Posterior cingulate gyrus (tissue), 11 donors: ENCODE measurements at places on chromosomes 2 and 18.

- peak; percentile 26 for DNase-seq
Observed at GRCh38 chr2:242046206-242046826, 176.8 kb downstream of the RTP5 start.

GRCh38 chr2:231523451-231524285 lies 6.6 kb downstream of the NMUR1 start:
- no peak for DNase-seq

- DNase-seq, result no peak
Observed at GRCh38 chr2:96760986-96761832, 507 bp downstream of the CNNM4 start.

DNA sequence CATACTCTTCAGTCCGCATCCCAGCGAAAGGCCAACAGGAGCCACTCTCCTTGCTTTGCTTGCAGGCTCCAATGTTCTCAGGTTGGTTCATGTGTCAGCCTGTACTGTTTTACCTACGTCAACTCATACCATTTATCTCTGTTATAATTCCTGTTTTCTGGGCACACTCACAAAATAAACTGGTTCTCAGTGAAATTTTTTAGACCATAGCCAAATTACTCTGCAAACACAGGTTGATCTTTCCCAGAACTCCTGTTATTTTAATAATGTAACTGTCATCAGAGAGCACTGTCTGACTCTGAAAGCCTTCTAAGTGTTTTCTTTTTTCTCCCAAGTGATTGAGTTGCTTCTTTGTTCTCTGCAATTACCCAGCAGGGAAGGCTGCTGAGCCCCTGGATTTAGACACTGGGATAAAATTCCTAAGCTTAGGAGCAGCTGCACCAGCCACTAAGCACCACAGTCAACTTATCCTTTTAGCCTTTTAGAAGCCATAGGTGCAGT lies 111.6 kb upstream of the PIEZO2 start:
- DNase-seq, result no peak

GRCh38 chr2:62499430-62500060 lies 6.5 kb downstream of the TMEM17 start:
- DNase-seq, result no peak

- DNase-seq, result no peak
Observed at GRCh38 chr18:46321955-46322354, 217.8 kb downstream of the HAUS1 start.

DNA sequence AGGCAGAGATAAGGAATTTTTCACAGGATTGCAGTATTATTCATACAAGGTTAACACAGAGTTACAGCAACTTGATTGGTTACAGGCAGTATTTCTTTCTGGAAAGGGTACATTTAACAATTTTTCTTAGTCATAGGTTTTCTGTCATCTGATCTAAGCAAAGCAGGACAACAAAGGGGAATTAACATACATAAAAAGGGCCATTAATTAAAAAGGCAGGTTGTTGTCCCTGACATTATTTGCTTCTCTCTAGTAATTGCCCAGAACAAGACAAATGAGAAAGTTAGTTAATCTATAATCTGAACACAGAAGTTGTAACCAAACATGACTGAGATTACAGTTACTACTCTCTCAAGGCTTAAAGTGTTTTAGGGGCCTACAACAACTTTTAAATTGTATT lies 291.4 kb upstream of the LRRTM4 start:
- DNase-seq, result no peak

DNA sequence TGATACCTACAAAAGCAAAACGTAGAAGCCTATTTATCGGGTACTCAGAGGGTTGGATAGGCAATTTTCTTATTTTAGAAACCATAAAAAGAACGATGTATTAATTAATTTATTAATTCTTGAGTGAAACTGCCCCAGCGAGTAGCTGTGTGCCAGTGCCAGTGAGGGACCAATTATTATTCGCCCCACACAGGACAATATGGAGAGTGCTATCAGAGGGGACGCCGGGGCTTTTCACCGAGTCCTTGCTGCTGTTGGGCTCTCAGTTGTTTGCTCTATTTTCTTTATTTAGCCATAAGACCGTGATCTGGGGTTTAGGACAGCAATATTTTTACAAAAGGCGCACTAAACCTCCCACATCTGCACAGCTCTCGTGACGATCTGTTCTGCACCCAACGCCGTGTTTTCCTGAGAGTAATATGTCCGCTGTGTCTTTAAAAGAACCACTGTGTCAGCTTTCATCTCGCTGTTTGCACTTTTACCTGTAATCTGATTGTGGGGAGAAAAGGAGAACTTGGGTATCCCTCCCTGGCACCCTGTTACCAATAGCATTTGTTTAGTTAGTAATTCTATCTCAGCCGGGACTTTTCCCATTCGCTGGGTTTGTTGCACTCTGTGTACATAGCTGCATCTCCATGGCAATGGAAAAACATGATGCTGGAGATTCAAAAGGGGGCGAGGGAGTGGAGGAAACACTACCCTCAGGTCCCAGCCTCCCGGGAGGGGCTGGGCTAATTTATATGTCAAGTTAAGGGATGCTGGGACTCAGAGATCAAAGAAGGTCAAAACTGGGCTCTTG lies 30.1 kb upstream of the ZNF516 start:
- no peak for DNase-seq

GRCh38 chr2:143586119-143586518 lies 456.9 kb downstream of the ARHGAP15 start:
- no peak for DNase-seq

DNA sequence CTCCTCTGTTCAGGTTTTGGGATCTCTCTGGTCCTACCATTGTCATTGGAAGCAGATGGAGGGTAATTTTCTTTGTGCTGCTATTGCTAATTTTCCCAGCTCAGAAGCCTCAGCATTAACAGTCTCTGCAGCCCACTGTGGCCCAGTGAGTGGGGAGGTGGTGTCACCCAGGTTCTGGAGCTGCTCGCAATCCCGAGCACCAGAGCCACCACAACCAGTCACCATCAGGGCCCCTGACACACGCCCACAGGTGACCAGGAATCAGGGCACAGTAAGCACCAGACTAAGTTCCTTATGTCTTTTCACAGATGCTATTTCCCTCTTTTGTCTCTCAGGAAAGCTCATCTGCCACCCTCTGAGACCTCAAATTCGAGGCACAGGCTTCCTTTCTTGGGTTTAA lies 87.9 kb downstream of the SEPTIN10 start:
- no peak for DNase-seq

GRCh38 chr2:68414876-68415275 lies 49.8 kb downstream of the PLEK start:
- no peak for DNase-seq

GRCh38 chr2:46364797-46365457 lies 67.7 kb downstream of the EPAS1 start:
- no peak for DNase-seq

DNA sequence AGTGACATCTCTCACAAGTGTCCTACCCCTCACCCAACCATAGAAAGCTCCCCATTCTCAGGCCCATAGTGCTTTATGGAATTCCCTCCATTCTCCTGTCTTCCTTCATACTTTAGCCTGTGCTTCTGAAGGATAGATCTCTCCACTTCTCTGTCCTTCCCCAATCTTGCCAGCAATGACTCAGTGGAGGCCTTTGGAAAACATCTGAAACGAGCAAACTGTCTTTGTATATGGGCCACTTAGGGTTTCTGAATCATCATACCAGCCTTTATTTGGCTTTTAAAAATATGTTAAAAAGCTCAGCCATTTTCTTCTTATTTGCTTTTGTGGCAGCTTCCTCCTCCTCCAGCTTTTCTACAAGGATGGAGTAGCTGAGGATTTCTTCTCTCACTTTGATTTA lies 65.6 kb upstream of the ZNF385B start:
- DNase-seq, result no peak

GRCh38 chr2:68385220-68385906 lies 20.3 kb downstream of the PLEK start:
- DNase-seq, result no peak

DNA sequence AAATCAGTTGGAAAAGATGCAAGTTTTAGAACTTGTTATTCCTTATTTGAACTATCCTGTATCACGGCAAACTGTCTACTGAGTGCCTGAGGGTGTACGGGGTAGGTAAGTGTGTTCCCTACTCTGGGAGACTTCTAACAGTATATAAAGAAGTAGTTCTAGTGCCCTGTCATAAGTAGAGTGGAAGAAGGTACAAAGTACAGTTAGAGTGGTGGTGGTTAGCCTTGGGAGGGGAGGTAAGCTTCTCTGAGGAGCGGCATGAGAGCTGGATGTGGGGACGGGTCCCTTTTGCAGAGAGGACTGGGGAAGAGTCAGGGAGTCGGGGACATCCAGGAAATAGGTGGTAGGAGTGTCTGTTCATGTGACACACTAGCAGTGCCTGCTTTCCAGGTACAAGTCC lies 48.5 kb downstream of the DGKD start:
- no peak for DNase-seq

DNA sequence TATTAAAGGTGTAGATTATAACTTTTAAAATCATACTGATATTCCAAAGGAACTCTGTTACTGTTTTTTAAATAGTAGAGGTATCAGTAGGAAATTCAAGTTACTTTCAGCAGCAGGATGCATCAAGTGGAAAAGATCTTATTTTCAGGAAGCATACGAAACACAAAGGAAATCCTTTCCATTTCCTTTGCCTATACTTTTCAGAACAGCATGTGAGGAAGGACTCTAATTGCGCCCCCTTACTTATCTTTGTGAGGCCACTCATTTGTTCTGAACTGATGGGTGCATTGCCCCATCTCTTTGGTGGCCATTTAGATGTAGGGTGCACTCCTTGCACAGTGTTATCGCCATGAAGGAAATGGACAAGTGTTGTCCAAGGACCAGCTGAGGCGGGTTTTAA lies 145.3 kb downstream of the BABAM2 start:
- no peak for DNase-seq

DNA sequence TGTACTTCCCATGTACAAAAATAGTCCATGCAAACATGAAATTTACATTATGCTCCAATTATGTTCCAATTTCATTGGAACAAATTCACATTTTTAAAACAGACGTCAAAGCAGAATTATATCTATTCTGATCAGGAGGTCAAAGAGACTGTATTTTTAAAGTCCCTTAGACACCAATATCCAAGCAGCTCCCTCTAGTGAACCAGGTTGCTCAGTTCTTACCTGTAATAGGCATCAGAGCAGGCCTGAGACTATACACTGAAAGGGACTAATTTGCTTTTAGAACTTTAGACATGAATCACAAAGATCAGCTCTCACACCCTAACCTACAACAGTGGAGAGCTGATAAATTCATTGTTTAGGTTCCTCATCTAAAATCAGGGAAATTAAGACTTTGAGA lies 273.9 kb downstream of the MBD2 start:
- no peak for DNase-seq
